ENCODE measurements at places on chromosomes 5 and 9.

GRCh38 chr5:59661311-59661710 lies 232.2 kb downstream of the PDE4D start:
- no peak for DNase-seq

DNA sequence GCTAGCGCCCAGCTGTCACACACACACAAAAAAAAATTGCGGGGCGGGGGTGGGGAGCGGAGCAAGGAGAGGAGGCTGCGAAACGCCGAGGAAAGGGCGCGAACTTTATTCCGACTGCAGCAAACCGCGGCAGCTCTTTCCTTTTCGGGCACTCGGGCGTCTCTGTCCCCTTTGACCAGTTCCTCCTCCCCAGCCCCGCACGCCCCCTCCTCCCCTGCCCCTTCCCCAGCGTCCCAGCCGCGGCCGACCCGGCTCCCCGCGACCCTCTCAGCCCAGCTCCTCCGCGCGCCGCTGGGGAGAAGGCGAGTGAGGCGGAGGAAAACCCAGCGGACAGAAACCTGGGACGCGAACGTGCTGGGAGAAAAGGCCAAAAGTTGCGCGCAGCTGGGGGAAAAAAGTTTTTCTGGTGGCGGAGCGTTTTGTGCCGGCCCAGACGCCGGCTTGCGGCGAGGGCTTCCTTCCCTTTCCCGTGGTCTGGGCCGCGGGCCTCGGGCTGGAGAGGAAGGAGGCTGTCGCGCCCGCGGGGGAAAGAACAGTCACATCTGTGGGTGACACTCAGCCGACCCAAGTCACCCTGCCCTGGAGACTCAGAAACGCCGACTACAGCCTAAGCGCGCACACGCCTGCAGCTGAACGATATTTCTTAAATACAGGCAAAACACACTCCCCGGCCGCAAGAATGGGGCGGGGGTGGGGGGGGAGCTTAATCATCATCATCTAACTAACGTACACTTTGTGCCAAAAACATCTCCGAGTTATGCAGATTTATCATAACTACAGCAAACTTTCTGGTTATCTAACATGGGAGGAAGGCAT lies 1.1 kb upstream of the BNC2 start:
- no peak for DNase-seq

DNA sequence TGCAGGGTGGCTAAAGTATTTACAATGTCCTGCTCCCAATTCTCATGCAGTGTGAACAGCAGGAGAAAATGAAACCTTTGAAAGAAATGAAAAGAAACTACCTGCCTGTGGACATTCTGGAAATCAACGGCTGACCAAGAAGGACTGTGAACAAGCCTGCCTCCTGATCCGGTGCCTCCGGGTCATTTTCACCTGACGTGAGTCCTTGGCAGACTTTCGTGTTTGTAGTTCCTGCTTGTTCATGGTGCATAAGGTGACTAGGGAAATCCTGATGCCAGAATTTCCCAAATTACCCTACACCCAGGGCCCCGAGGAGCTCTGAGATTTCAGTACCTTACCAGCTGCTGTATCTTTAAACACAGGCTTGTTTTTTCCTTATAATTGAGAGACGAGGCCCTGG lies 317.5 kb downstream of the TLE1 start:
- DNase-seq: no peak

DNA sequence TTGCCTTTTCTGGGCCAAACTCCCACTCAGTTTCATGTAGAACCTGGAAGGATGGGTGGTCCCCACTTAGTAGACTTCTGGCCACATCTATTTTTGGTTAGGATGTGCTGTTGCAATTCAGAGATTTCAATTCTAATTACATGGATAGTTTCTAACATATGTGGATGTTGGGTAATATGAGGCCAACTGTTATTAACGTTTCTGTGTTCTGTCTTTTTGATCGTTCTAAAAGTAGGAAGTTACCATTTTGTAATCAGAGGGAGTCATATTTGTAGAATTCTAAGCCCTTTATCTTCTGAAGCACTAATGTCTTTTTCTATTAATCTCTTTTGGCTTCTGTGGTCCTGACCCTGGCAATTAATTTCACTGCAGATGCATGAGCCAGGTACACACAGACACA lies 141.6 kb upstream of the SPEF2 start:
- DNase-seq: no peak

GRCh38 chr5:36606036-36606427 lies 374 bp upstream of the SLC1A3 start:
- no peak for DNase-seq

DNA sequence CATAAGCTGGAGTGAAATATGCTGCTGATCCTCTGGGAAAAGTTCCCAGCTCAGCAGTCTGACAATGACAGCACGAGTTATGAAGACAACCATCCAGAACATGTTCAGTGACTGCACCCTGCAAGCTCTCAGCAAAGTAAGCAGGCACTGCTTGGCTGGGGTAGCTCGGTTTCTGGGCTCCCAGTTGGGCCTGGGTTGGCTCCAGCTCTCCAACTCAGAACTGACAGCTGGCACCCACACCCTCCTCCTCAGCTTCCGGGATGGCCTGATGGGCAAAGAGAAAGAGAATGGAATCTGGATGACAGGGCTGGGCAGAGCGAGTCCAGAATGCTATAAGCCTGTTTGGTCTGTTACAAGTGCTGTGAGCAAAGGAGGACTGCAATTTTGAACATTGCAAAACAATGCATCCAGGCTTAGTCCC lies 185.0 kb downstream of the CSNK1G3 start:
- no peak for DNase-seq

DNA sequence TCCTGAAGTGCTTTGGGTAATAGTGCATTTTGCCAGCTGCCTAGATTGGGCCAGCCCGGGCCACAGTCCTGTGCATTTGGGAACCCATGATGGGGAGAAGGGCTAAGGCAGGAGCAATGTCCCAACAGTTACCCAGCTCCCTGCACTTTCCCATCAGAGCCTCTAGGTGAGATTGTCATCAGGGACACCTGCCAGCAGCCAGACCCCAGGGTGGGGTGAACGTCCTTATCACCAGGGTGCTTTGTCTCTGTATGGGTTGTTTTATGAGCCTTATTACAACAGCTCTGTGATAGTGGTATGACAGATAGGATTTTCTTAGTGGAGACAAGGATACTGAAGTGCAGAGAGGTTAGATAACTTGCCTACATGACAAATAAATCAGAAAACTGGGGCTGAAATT lies 365.7 kb downstream of the OSTF1 start:
- DNase-seq: no peak

DNA sequence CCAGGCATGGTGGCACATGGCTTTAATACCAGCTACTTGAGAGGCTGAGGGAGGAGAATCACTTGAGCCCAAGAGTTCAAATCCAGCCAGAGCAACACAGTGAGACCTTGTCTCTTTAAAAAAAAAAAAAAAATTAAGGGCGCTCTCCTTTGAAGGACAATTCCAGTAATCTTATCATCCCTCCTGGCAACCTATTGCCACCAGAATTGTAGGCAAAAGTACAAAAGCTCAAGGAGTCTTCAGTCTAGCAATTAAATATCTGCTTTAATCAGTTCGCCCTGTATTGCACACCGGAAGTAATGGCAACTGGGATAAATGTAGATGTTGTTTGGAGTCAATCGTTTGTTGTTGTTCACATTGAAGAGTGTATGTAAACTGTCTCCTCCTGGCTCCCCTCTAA lies 7.7 kb downstream of the SNX18 start:
- no peak for DNase-seq

DNA sequence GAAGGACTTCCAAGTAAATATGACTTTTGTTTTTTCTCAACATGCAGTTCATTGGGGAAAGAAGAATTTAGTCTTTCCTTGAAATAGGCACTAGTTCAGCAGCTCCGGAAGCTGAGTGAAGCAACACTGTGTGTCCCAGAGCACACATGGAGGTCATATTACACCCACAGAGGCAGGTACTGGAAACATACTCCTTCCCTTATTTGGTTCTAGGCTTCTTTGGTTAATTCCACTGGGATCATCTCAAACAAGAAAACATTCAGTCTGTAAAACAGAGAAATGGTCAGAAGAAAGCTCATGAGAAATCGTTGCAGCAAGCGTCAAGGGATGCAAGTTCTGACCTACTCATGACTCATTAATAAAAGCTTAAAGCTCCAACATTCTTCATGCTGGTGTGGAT lies 175.1 kb upstream of the PCSK5 start:
- no peak for DNase-seq

DNA sequence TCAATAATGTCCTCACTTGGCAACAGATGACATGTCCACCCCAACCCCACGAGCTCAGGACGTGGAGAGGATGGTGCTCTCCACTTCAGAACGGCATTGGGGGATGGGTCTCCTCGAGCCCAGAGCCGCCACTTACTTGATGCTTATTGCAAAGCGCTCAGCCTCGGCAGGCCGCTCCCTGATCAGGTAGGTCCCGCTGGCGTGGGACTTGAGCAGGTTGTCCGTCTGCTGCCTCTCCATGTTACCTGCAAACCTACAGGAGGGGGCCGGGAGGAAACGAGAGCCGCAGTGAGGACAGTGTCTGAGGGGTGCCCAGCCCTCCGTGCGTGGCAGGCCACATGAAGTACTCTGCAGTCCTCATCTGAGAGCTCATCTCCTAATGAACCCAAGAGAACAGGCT lies 36.6 kb upstream of the SARDH start:
- DNase-seq: no peak

DNA sequence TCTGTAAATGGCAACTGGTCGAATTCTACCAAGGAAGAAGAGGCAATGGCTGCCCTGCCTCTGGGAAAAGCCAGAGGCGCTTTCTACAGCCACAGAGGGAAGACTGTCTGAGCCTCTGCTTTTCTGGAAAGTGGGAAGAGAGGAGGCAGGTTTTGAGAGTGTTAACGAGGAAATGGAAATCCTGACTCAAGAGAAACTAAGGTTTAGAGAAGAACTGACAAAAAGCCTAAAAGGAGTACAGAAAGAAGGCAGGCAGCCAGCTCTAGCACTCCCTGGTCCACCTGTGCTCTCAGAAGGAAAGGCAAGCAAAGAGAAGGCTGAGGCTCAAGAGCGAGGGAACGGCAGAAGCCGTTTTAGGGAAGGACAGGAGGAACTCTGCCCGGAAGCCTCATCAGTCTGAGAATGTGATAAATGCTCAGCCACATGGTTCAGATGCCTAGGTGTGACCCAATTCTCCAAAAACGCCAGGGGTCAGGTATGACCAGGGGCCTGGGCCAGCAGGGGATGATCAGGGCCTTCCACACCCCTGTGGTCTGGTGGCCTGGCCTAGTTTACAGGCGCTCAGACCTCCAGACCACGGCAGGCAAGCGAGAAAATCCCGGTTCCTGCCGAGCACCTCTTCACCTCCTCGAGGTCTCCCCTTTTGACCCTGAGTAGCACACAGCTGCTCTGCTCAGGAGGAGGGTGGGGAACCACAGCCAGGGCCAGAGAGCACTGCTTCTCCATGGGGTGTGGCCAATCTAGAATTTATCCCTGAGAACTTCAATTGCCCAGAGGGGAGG lies 79.9 kb upstream of the FBXW11 start:
- no peak for DNase-seq

DNA sequence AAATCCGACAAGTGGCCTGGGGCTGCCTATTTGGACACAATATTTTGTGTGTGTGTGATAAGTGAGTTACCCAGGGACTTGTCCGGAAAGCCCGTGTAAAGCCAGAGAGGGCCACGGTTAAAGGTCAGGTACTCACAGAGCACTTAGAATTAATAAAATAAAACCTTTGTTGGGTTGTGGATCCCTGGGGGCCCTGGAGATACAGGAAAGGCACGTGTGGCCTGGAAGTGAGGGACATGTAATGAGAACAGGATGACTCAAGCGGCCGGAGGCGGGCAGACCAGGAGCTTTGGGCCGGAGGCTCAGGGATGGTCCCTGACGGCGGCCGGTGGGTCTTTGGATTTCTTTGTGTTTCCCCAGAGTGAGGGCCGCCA lies 1.0 kb downstream of the DMRT2 start:
- DNase-seq: no peak

DNA sequence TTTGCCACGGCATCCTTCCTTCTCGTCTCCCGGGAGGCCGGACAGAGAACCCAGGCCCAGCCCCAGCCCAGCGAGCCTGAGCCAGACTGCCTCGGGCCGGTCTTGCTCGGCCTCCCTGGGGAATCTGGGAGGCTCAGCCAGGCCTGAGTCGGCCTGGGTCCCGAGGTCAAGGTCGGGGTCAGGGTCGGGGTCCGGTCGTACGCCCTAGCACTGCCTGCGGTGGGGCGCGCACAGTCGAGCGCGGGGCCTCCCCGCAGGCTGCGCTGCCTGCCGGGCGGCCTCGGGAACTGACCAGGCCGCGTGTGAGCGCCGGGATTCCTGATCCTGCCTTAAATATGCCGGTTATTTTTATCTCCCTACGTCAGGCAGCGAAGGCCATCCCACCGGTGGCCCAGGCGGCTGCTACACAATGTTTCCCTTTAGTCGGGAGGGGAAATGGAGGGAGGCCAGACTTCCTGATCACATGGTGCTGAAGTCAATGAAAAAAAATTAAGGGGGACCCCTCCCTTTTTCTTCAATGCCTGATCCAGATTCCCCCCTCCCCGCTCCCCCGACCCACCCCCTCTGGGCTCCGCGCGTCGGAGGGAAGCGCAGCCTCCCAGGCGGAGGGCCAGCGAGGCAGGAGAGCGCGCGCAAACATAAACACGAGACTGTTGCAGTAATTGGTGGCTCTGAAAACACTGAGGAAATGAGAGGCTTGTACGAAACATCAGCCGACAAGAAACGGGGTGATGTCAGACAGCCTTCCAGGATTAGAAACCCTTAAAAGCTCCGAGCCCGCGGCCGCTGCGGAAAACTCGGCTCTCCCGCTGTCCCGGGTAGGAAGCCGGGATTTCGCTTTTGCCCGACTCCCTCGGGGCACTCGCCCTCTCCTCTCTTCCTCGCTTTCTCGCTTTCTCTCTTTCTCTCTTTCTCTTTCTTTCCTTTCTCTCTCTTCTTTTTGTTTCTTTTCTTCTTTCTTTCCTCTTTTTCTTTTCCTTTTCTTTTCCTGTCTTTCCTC lies 148.2 kb upstream of the KLF4 start:
- no peak for DNase-seq

DNA sequence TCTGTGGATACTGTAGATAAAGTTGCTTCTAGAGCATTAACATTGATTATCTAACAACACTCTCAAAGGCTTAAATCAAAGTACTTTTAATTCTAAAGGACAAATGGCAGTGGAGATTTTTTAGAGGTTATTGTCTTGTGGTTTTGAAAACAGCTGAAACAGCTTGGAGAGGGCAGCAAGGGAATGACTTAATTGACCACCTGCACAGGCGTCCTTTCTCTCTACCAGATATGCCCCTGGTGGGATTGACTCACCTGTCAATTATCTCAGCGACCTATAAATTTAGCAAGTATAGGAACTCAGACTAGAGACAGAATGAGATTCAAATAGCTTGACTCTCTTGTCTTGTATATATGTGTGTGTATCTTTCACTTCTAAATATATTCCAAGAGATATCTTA lies 13.5 kb downstream of the ARL14EPL start:
- DNase-seq: no peak

DNA sequence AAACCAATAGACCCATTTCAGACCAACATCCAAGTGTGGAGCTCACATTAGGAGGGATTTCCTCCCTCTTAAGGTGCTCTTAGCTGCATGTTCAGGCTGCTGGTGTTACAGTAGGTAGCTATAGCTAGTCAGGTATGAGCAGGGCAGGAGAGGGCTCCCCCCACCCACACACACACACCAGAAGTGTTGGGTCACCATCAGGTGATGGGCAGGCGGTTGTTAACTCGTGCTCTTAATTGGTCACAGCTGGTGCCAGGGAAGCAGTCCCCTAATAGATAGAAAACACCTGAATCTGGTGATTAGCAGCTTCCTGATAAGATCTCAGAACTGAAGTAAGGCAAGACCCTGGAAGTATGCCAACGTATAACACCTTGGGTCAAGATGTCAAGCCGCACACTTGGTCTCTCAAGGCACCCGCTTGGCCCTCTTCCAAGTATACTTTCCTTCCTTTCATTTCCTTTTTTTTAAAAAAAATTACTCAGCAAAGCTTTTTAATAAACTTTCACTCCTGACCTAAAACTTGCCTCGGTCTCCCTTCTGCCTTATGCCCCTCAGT lies 532.4 kb downstream of the DNAH5 start:
- no peak for DNase-seq

GRCh38 chr9:105259731-105260612 lies 15.5 kb downstream of the SLC44A1 start:
- DNase-seq: no peak

All from NCI-H1048 (cell line).